ENCODE measurements at places on chromosomes 2 and 18.

- no peak for DNase-seq
Measured at GRCh38 chr2:75002007-75002406, 43.6 kb downstream of the POLE4 start.

GRCh38 chr2:42123426-42123825 is 45.7 kb upstream of the EML4 start:
- no peak for DNase-seq

GRCh38 chr2:171515672-171516298 is 6.5 kb upstream of the CYBRD1 start:
- DNase-seq, result no peak

DNA sequence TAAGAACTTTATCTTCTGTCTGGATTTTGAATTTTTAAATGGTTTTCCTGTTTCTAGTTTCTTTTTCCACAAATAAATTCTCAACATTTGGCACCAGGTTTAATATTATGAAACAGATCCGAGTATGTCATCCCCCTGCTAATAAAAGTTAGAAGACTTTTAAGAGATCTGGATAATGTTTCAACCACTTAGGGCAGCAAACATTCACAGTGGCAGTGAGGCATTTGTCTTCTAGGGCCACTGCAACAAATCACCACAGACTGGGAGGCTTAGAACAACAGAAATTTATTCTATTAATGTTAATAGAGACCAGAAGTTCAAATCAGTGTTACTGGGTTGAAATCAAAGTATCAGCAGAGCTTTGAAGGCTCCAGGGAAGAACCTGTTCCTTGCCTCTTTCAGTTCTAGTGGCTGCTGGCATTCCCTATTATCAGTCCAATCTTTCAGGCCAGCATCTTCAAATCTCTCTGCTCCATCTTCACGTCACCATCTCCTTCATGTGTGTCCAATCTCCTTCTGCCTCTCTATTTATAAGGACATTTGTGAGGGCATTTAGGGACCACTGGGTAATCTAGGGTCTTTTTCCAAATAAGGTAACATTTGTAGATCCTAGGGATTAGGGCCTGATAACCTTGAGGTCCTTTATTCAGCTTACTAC is 23.4 kb downstream of the ACSL3 start:
- DNase-seq, result no peak

DNA sequence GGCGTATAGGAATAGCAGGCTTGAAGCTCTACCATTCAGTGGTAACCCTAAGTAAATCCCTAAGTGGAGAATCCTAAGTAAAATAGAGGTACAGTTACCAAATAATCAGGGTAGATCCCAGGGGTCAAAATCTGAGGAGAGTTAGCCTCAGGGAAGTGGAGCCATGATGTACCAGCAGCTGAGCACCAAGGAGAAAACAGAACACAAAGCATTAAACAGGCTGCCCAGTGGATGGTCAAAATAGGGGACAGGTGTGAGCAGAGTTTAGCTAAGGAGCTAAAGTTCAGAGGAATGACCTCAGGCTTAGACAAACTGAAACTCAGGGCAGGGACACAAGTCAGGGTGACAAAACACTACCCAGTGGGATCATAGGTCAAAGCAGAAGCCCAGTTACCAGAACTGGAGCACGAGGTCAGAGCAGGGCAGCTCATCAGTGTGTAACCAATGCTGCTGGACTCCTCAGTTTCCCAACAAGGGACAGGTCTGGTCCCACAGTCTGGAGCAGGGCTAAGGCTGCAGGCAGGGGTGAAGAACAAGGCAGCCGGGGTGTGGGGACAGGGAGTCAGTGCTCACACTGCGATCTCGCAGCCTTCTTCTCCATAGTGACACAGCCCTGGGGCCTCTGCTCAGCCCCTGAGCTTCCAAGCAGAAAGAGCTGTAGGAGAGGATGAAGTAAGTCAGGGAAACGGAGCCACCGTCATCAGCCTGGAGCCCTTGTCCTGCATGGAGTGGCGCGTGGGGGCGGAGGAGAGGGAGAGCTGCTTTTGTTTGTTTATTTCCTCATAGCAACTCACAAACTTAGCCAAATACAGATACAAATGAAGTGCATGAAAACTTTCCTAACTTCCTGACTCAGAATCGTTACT is 264.0 kb downstream of the MREG start:
- DNase-seq, result peak; percentile 76

DNA sequence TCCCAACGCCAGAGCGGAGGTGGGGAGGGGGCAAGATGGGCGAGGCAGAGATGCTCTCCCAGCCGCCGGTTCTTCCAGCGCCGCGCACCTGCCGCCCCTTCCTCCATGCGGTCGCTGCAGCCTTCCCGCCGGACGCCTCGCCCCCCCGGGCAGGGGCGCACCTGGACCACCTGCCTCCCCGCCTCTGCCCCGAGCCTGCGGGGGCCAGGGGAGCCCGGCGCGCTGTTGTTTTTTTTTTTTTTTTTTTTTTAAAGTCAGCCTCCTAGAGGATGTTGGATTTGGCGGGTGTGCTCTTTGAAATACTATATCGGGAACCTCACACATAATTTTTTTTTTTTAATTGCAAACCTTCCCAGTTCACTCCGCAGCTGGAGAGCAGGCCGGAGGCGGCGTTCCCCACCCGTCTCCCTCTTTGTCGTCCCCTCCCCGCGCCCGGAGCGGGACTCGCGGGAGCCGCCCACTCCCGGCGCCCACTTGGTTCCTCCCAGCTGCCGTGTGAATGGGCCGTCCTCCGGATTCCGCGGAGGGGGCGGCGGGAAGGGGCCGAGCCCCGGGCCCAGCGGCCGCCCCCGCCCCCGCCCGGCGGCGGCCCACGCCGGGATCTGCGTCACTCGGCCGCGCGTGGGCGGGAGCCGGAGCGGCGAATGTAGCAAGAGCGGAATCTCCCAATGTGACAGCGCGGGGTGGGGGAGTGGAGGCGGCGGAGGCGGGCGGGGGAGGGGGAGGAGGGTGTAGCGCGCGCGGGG is 421 bp upstream of the NAB1 start:
- peak; percentile 62 for DNase-seq

GRCh38 chr2:177275743-177276055 is 11.2 kb upstream of the NFE2L2 start:
- DNase-seq, result no peak

Data from skeletal muscle cell (primary cell).